ENCODE measurements at places on chromosomes 16 and 17.

DNA sequence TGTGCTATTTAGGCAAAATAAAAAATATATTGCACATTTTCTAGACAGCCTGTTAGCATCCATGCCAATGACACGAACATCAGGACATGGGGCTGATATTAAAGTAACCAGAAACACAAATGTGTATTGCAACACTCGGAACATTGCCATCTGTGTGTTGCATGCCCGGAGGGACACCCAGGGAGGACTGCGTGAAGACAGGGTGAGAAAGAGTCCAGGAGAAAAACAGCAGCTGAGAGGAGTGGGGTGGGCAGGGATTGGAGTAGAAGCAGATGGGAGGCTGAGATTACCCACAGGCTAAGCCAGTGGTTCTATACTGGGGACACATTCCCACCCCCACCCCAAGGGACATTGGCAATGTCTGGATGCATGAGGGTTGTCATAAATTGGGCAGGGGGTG, 114.8 kb downstream of the GRIN2A start:
- DNase-seq: no peak

- DNase-seq: no peak
These were observed 104.6 kb downstream of the SPAG9 start for GRCh38 chr17:51016099-51016498.

DNA sequence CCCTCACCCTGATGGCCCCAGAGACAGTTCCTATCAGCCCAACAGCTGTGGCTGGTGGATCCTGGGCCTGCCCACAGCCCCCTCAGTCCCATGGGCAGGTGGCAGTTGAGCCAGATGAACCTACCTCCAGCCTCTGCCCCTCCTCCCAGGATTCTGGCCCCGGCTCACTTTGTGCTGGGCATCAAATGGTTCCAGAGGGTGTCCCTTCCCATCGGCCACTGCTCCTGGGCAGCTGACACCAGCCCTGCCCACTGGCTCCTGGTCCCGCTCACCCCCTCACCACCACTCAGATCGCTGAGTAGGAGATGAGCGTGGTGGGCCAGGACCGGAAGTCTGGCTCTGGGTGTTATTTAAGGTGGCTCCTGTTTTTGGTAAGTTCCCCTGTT, 2.0 kb downstream of the TTYH2 start:
- DNase-seq: peak; percentile 57

- DNase-seq: peak; percentile 43
These were observed 677 bp downstream of the SNTB2 start for GRCh38 chr16:69187446-69188235.

DNA sequence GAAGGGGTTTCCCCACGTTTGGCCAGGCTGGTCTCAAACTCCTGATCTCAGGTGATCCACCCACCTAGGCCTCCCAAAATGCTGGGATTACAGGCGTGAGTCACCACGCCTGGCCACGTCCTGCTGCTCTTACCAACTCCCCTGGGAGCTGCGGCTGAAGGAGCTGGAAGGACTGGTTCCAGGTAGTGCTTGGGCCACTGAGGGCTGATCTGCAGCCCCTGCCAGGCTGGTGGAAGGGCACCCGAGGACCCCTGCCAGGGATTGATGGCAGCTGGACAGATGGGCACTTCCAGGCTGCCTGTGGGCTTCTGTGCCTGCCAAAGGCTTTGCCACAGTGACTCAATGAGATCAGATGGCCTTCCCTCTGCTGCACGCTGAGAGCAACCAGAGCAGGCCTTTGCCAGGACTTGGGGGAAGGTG, 2.3 kb downstream of the OXLD1 start:
- no peak for DNase-seq

Data from anterior cingulate cortex (tissue), 58 donors.